ENCODE measurements at places on chromosomes 5 and 9. TPM values are rescaled to one million over a fixed set of nuclear protein-coding genes. Genes with fewer than 3 reads are reported as not detected.

- DNase-seq, result no peak
- H3K27ac ChIP-seq, result no peak overlapping the region
- no peaks in the 10 kb centered on the region for H3K27me3 ChIP-seq
- peaks cover under 1% of the 10 kb centered on the region for H3K4me1 ChIP-seq
- H3K36me3 ChIP-seq, result no peaks in the 10 kb centered on the region
These were observed 38.5 kb upstream of the NR4A3 start for GRCh38 chr9:99782962-99783718.

DNA sequence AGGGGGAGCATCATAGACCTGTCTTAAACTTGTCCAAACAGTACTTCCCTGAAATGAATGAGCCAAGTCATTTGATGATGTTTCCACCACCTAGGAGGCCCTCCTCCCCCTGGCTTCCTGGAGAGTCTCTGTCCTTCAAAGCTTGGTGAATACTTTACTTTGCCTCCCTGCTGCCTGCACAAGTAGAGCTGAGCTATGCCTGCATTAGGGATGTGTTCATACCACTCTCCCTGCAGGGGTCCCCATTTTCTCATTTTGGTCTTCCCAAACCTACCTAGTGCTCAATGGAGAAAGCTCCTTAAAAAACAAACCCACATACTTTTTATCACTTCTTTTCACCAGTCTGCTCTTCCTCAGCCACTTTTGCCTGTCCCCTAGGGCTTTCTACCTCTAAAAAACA, 7.7 kb downstream of the CCNI2 start:
- H3K4me3 ChIP-seq, result no peak overlapping the region
- DNase-seq, result peak; percentile 81
- H3K27ac ChIP-seq, result no peak overlapping the region
- peaks cover 30% of the 10 kb centered on the region for H3K27me3 ChIP-seq
- peaks cover 9% of the 10 kb centered on the region for H3K36me3 ChIP-seq

GRCh38 chr9:16809912-16810610, 60.4 kb downstream of the BNC2 start:
- H3K27me3 ChIP-seq, result no peaks in the 10 kb centered on the region
- no peak overlapping the region for H3K4me3 ChIP-seq
- DNase-seq, result no peak
- H3K27ac ChIP-seq, result no peak overlapping the region

DNA sequence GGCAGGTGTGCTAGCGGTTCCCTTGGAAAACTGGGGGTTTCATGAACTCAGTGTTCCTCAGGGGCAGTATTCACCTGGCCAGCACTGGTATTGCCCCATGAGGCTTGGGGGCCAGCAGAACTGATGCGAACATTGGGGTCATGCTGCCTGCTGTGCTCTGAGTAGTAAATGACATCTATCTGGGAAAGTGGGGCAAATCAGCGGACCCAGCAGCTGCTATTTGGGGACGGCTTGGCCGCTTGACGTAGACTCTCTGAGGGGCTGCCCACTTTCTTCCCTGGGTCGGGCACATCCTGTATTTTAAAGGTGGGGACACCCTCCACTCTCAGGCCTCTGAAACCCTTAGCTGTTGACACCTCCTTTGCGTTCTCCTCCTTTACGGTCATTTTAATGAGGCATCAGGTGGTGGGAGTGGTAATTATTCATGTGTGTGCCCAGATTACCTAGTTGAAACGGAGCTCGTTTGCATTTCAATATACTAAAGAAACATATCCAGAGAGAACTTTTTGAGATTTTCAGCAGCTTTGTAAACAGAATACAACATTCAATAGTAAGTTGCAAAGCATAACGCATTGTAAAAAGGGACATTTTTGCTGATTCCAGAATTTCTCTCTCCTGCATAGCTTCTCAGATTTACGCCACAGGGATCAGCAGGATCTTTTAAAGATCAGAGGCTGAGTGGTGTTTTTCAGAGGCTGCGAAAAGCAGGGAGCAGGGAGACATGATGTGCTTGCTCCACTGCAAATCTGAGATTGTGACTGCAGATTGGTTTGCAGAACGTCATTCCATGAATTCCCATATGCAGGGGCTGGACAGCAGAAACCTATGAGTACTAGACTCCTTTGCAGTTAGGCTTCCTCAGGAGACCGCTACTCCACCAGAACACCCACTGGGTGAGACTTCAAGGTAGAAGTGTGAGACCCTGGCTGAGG, 56.8 kb upstream of the ZFR start:
- DNase-seq, result no peak
- H3K27me3 ChIP-seq, result no peaks in the 10 kb centered on the region
- no peak overlapping the region for H3K27ac ChIP-seq
- H3K4me1 ChIP-seq, result peaks cover 22% of the 10 kb centered on the region
- H3K36me3 ChIP-seq, result no peaks in the 10 kb centered on the region

DNA sequence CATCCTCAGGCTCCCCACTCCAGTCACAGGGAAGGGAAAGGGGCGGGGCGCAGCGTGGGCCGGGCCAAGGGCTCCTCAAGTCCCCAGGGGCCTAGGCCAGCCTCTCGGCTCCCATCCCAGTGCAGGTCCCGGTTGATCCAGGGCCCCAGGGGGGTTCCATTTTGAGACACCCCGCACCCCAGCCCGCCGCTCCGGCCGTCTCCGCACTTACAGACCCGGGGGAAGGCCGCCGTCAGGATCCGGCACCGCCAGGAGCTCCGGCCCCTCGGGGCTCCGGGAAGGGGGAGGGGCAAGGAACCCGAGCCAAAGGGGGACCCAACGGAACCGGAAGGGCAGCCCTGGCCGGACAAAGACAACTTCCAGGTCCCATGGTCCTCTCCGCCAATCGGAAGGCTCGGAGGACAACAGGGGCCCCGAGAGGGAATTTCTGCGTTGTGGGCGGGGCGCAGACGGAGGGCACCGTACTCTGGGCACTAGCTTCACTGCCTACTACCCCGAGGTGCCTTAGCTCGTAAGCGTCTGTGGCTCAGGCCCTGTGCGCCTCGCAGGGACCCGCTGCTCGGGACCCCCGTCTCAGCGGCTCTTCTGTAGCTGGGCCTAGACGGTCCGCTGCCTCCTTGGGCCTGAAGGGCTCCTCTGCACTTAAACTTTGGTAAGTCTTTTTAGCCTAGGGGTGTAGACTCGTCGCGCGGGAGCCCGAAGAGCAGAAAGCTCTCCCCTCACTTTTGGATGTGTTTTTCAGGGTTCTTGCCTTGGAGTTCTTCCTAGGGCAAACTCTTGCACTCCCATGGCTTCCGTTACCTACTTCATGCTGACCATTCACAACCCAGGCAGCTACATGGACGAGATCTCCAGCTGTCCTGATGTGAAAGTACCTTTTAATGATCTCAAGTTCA, at the start of gene ZBTB26:
Gene ZBTB26, minus strand, starts transcription at position 287 of the 896 bp plus-strand sequence. CDS start 11,578 bp downstream, outside the sequence.
- H3K27me3 ChIP-seq, result no peaks in the 10 kb centered on the region
- peak within 1 kb of the TSS; percentile 97 for H3K4me3 ChIP-seq
- DNase-seq, result peak; percentile 97
- peaks cover 11% of the 10 kb centered on the region for H3K4me1 ChIP-seq
- peak within 1 kb of the TSS; percentile 79 for H3K27ac ChIP-seq

- no peak overlapping the region for H3K27ac ChIP-seq
- H3K27me3 ChIP-seq, result peaks cover 3% of the 10 kb centered on the region
- H3K36me3 ChIP-seq, result no peaks in the 10 kb centered on the region
- peaks cover 16% of the 10 kb centered on the region for H3K4me1 ChIP-seq
- H3K4me3 ChIP-seq, result no peak overlapping the region
These were observed 25.4 kb upstream of the RNF20 start for GRCh38 chr9:101508211-101508610.

- no peaks in the 10 kb centered on the region for H3K4me1 ChIP-seq
- no peak overlapping the region for H3K4me3 ChIP-seq
- peaks cover 11% of the 10 kb centered on the region for H3K36me3 ChIP-seq
- no peak overlapping the region for H3K27ac ChIP-seq
- DNase-seq, result no peak
These were observed 177.3 kb downstream of the CDC42SE2 start for GRCh38 chr5:131441184-131441583.

- H3K4me1 ChIP-seq, result no peaks in the 10 kb centered on the region
- H3K27me3 ChIP-seq, result no peaks in the 10 kb centered on the region
- H3K4me3 ChIP-seq, result no peak overlapping the region
- no peaks in the 10 kb centered on the region for H3K36me3 ChIP-seq
- DNase-seq, result no peak
- no peak overlapping the region for H3K27ac ChIP-seq
These were observed 51.2 kb upstream of the SPRY4 start for GRCh38 chr5:142375944-142376411.

GRCh38 chr5:124280079-124280478, 466.4 kb downstream of the ZNF608 start:
- no peak overlapping the region for H3K27ac ChIP-seq
- no peaks in the 10 kb centered on the region for H3K36me3 ChIP-seq
- no peaks in the 10 kb centered on the region for H3K4me1 ChIP-seq
- no peaks in the 10 kb centered on the region for H3K27me3 ChIP-seq
- DNase-seq, result no peak
- no peak overlapping the region for H3K4me3 ChIP-seq

GRCh38 chr9:87211669-87212068, 264.4 kb upstream of the GAS1 start:
- DNase-seq, result no peak
- H3K4me1 ChIP-seq, result peaks cover 6% of the 10 kb centered on the region
- no peak overlapping the region for H3K4me3 ChIP-seq
- no peaks in the 10 kb centered on the region for H3K27me3 ChIP-seq

- no peaks in the 10 kb centered on the region for H3K27me3 ChIP-seq
- H3K36me3 ChIP-seq, result no peaks in the 10 kb centered on the region
- H3K4me1 ChIP-seq, result no peaks in the 10 kb centered on the region
- H3K27ac ChIP-seq, result no peak overlapping the region
- H3K4me3 ChIP-seq, result no peak overlapping the region
These were observed 120.5 kb downstream of the SNX18 start for GRCh38 chr5:54638106-54638505.

GRCh38 chr5:138700581-138701362, 52.5 kb upstream of the CTNNA1 start:
- H3K36me3 ChIP-seq, result no peaks in the 10 kb centered on the region
- H3K4me1 ChIP-seq, result peaks cover 19% of the 10 kb centered on the region
- no peak overlapping the region for H3K27ac ChIP-seq

- H3K27ac ChIP-seq, result no peak overlapping the region
- peaks cover 4% of the 10 kb centered on the region for H3K4me1 ChIP-seq
- no peak overlapping the region for H3K4me3 ChIP-seq
- H3K27me3 ChIP-seq, result no peaks in the 10 kb centered on the region
These were observed 31.1 kb upstream of the BNC2 start for GRCh38 chr9:16901590-16901989.

GRCh38 chr5:122153230-122153629, 23.9 kb downstream of the ZNF474 start:
- DNase-seq, result peak; percentile 74
- no peaks in the 10 kb centered on the region for H3K27me3 ChIP-seq
- H3K4me1 ChIP-seq, result peaks cover 63% of the 10 kb centered on the region
- no peaks in the 10 kb centered on the region for H3K36me3 ChIP-seq
- peak overlapping the region; percentile 95 for H3K27ac ChIP-seq
- H3K4me3 ChIP-seq, result no peak overlapping the region

GRCh38 chr9:88587885-88588649, 53.1 kb downstream of the NXNL2 start:
- H3K4me1 ChIP-seq, result peaks cover 25% of the 10 kb centered on the region
- H3K27ac ChIP-seq, result no peak overlapping the region
- H3K4me3 ChIP-seq, result no peak overlapping the region
- no peaks in the 10 kb centered on the region for H3K27me3 ChIP-seq
- no peaks in the 10 kb centered on the region for H3K36me3 ChIP-seq

DNA sequence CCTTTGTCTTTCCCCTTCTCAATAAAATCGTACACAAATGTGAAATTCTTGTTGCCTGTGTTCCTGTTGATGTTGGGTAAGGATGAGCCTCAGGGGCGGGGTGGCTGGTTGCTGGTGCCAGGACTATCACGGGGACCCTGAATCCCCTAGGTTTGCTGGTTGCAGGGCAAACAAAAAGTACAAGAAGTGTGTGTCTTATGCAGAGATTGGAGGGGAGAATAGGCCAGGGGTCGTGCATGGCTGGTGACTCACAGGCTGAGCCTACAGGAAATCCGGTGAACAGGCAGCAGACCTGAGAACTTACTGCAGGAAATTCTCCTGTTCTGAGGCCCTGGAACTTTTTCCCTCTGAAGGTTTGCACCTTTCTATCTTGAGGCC, 5.5 kb downstream of the ANXA2R start:
- H3K27ac ChIP-seq, result no peak overlapping the region
- H3K27me3 ChIP-seq, result no peaks in the 10 kb centered on the region
- peaks cover 4% of the 10 kb centered on the region for H3K4me1 ChIP-seq
- H3K36me3 ChIP-seq, result no peaks in the 10 kb centered on the region
- H3K4me3 ChIP-seq, result no peak overlapping the region

DNA sequence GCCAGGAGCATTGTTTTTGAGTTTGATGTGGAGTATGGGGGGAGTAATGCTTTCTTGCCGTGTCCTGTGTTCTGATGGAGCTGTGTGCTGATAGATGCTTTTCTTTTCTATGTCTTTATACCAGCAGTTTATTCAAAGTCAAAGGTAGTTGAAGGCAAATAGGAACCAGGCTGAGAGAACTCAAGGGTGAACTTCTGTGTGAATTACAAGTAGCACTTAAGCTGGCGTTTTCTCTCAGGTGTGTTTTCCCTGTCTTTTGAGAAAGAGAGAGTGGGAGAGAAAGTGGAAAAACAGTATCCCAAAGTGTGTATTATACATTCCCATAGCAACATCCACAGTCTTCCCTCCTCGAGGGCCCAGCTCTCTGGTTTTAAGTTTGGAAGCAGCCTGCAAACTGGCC, 1.5 kb downstream of the TNFAIP8 start:
- no peaks in the 10 kb centered on the region for H3K27me3 ChIP-seq
- H3K4me3 ChIP-seq, result peak overlapping the region; percentile 83
- H3K36me3 ChIP-seq, result no peaks in the 10 kb centered on the region
- peaks cover 29% of the 10 kb centered on the region for H3K4me1 ChIP-seq

DNA sequence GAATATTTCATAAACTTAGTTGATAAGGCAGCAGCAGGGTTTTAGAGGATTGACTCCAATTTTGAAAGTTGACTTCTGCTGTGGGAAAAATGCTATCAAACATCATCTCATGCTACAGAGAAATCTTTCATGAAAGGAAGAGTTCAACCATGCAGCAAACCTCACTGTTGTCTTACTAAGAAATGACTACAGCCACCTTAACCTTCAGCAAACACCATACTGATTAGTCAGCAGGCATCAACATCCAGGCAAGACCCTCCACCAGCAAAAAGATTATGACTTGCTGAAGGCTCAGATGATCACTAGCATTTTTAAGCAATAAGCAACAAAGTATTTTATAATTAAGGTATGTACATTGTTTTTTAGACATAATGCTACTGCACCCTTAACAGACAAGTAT, 7.6 kb downstream of the TMEM174 start:
- no peak overlapping the region for H3K27ac ChIP-seq
- no peaks in the 10 kb centered on the region for H3K36me3 ChIP-seq
- H3K4me1 ChIP-seq, result no peaks in the 10 kb centered on the region
- H3K27me3 ChIP-seq, result peaks cover 39% of the 10 kb centered on the region

The SLC45A2 gene
- 0.59 TPM for total RNA-seq

The KIF12 gene
- not detected for total RNA-seq

The PCDHGB6 gene
- total RNA-seq, result 8.0 TPM

The GPX3 gene
- total RNA-seq, result 8.8 TPM

The SERF1A gene
- 14.1 TPM for total RNA-seq

The TMEM215 gene
- not detected for total RNA-seq

The CD72 gene
- total RNA-seq, result 2.7 TPM

The BAAT gene
- under 0.01 TPM for total RNA-seq

The SPATA31D4 gene
- not detected for total RNA-seq

The FOXD4L3 gene
- under 0.01 TPM for total RNA-seq

The IFNB1 gene
- not detected for total RNA-seq

The SH3TC2 gene
- 0.72 TPM for total RNA-seq

The SLC34A3 gene
- not detected for total RNA-seq
